NCI-H1694 (cell line): ENCODE measurements at places on chromosomes 7 and 10.

DNA sequence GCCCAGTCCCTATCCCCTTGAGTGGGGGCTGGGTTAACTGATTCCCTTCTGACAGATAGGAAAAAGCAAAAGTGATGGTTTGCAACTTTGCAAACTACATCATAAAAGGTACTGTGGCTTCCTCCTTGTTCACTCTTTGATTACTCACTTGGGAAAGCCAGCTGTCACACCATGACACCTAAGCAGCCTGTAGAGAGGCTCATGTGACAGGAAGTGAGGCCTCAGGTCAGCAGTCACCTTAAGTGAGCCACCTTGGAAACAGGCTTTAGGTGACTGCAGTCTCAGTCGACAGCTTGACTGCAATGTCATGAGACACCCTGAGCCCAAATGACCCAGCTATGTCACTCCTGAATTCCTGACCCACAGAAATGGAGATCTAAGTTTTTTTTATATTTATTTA lies 4.3 kb upstream of the CHCHD2 start:
- DNase-seq, result no peak

DNA sequence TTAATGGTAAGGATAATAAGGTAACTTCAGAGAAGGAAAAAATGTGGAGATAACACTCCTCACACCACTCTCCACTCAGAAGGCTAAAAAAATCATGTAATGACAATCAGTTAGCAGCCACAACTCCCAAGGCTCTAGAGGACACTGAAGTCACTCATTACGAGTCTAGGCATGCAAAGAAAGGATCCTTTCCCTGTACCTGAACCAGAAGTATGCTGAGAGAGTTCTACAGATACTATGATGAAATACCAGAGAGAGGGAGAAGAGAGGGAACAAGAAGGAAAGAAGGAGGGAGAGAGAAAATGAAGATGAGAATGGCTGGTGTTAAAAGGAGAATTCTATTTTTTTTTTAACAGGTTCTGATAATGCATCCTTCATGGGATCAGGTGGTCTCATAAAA lies 224.3 kb upstream of the PLXNA4 start:
- no peak for DNase-seq

- DNase-seq, result no peak
These were observed 44.4 kb downstream of the SLC35G1 start for GRCh38 chr10:93938140-93938539.

- no peak for DNase-seq
These were observed 357.9 kb downstream of the PTEN start for GRCh38 chr10:88221010-88221973.

- DNase-seq, result no peak
These were observed 13.8 kb upstream of the GPR146 start for GRCh38 chr7:1030444-1031070.
